SIG-M5 (cell line): ENCODE measurements at places on chromosomes 7 and 10.

- DNase-seq: no peak
These were observed 141.7 kb downstream of the SH3PXD2A start for GRCh38 chr10:103713676-103714075.

GRCh38 chr10:109975244-109976190 is 32.3 kb upstream of the ADD3 start:
- no peak for DNase-seq

DNA sequence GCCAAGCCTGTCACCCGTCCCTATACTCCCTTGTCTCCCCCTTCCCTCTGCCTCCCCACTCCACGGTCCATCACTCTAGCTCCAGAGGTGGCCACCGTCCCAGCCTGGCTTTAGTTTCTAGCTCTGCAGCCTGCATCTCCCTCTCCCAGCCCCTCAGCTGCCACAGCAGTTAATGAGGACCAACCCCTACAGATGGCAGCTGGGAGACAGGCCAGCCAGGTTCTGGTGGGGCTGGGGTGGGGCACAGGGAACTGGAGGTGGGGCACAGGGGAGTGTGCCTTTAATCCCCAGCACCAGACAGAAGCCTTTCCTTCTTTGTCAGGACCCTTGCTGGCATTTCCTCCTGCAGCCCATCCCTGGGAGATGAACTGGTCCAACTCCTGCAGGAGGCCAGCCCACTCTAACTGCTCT is 21.1 kb downstream of the UNC5B start:
- no peak for DNase-seq

GRCh38 chr7:135833642-135834041 is 85.0 kb upstream of the FAM180A start:
- no peak for DNase-seq

DNA sequence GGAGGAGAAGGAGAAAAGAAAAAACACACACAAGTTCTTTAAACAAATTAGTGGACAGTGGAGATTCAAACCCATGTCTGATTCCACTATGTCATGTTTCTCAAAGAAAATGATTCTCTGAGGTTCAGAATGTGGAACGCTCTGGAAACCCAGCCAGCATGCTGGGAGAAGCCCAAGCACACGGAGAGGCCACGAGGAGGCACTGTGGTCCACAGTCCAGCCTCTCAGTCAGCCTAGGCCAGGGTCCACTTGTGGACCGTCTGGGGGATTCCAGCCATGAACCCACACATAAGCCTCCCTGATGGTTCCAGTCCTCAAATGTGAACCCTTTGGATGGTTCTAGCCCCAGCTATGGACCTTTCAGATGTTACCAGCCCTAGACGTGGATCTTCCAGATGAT is 73.4 kb downstream of the CAV1 start:
- no peak for DNase-seq

DNA sequence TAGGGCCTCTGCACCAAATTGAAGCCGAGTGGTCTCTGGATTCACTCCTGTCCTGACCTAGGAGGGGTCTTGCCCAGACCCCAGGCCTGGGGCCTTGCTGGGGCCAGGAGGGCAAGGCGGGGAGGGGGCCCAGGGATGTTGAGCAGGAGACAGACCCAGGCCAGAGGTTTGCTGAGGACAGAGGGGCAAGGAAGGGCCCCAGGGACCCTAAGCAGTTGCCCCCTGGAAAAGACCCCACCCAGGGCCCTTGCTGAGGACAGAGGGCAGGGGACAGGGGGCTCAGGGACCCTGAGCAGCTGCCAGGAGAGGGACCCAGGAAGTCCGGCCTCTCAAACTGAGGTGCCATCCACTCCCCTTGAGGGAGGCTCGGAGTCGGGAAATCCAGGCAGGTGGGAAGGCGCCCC is 32.7 kb downstream of the FOXL3 start:
- no peak for DNase-seq
